Activated CD4-positive, alpha-beta T cell treated with anti-CD3 and anti-CD28 coated beads for 4 hours (primary cell): ENCODE measurements at places on chromosomes 3 and 15.
A peak's percentile ranks its signal among the peaks of the same experiment; 100 is the strongest.

GRCh38 chr3:61559136-61559731 lies 2.1 kb upstream of the PTPRG start:
- DNase-seq, result no peak

GRCh38 chr3:30012941-30013543 lies 593.4 kb upstream of the TGFBR2 start:
- peak; percentile 47 for DNase-seq

- no peak for DNase-seq
These were observed 43.6 kb upstream of the DCBLD2 start for GRCh38 chr3:98945101-98945524.

DNA sequence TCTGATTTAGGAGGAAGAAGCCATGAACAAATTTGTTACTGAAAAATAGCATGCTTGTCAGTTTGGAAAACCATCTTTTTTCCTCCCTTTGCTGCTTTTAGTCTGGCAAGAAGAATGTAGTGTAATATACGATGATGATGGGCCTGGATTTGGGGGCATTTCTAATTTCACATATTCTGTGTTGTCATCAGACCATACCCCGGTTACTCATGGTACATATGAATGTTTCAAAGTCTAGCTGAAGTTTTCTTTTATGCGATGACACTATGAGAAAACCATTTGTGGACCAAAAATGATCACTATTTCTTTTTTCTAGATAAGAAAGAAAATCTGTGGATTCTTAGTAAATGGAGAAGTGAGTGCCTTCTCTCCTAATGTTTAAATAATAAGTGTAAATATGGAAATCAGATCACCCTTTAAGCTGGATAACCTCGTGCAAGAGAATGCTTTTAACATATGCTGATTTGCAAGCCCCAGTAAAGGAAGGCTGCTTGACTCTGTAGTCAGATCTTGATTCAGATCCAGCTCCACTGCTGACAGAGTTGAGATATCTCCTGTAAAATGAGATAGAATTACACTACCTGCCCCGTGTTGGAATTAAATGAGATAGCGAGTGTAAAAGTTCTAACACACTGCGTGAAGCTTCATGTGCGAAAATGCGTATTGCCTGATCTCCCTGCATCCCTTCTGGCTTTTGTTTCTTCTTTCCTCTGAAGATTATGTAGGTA lies 3.0 kb downstream of the MEF2A start:
- no peak for DNase-seq

DNA sequence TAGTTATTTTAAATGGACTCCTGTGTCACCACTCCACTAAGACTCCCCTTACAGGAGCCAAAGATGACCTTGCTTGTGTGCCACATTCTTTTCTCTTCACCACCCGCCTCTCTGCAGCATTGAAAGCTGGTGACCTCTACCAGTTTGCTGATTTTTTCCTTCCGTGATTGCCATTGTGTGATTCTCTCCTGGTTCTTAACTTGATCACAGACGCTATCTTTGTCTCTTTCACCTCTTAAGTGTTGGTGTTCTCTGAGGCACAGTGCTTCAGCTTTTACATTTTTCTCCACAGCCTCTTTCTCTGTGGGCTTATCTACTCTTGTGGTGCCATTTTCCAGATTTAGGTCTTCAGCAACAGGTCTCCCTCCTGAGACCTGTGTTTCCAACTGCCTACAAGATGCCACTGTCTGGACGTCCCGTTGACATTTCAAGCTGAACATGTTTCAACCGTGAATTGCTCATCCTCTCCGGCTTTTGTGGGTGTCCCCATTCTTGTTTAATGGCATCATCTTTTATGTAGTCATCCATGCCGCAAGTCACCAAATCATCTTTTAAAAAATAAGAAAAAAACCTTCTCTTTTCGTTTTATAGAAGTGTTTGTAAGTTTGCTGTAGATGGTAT lies 26.5 kb downstream of the IQGAP1 start:
- peak; percentile 21 for DNase-seq

DNA sequence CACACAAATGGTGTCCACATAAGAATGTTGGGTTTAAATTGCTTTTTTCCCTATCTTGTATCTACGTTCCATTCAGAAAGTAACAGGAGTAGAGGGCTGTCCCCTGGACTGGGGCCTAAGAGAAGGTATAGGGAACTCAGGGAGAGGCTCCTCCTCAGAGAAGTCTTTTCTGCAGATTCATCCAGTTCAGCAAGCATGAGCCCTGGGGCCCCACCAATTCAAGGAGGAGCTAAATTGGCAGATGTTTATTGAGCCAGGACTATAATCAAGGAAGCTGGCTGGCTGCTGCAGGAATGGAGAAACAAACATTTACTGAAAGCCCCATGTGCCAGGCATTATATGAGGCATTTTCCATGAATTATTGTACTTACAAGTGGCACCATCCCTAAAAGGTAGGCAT lies 22.1 kb upstream of the LARS2 start:
- DNase-seq, result no peak

DNA sequence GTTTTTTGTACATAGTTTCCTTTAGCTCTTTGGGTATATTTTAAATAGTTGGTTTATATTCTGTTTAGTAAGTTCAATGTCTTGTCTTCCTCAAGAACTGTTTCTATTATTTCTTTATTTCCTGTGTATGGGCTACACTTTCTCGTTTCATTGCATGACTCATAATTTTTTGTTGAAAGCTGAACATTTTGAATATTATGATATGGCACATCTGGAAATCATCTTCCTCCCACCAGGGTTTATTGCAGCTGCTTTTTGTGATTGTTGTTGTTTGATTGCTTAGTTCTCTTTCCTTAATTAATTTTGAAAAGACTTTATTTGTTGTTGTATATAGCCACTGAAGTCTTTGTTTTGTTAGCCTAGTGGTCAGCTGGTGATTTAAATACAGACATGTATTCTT lies 43.8 kb downstream of the LSM3 start:
- no peak for DNase-seq

DNA sequence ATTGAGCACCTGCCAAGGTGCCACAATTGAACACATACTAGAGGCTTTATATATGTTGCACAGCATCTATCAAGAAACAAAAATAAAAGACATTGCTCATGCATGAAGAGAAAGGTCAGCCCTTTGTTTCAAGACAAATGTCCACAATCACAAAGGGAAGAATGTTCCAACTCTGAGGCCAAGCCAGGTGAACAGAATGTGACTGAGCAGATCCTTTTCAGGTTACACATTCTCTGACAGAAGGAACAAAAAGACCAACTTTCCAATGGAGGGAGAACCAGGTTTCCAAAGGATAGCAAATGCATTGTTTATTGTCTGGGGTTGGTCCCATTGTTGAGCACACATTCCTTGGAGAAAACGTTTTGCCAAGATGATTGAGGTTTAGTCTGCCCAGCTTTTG lies 50.2 kb upstream of the FAM174B start:
- DNase-seq, result no peak

DNA sequence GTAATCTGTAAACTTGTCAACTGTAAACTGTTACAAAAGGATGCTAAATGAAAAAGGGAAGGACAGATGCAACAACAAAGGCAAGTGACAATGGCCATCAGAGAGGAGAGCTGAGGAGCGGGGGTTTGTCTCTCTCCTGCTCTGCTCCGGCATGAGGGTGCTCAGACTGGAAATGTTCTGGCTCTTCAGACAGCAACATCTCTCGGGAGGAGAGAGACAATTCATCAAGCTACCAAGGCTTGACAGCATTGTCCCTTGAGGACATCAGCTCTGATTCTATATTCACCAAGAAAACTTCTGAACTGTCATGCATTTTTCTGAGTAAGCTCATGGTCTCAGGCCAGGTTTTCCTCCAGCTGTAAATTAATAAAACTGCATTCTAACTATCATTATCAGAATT lies 408.2 kb downstream of the IGSF11 start:
- DNase-seq, result no peak

DNA sequence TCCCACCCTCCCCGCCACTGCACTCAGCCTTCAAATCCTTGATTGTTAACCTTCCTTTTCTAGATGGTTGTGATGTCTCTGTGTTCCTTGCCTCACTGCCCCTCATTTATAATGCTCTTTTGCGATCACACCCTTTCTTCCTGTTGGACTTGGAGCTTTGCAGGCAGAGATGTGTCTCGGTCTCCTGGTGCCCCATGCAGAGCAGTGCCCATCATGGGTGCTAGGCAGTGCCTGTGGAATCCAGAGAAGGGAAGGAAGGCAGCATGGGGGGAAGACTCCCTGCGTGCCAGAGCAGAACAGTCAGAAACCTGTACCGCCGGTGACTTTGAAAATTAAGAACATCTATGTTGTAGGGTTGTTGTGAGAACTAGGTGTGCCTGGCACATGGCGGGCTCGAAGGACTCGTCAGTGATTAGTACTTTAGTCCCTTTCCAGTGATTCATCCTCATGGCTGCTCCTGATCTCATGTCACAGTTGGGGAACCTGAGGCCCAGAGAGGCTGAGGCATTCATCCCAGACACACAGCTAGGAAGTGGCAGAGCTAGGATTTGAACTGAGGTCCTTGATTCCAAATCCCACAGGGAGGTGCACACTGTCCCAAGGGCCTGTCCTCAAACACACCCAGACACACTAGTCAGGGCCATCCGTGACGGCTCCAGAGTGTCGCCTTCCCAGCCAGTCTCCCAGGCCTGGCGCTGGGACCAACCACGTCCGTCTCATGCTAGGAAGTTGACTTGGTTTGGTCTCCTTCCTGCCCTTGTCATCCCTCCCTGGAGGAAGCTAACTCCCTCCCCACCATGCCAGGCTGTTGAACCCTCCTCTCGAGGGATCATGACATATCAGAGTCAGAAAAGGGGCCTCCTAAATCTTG lies 58.3 kb downstream of the SMAD6 start:
- no peak for DNase-seq
